Stimulated activated CD4-positive, alpha-beta T cell treated with anti-CD3 and anti-CD28 coated beads, TNF-alpha, amount 100 ng/mL, for 1 hour (primary cell): ENCODE measurements at places on chromosomes 3 and 15.
A peak's percentile ranks its signal among the peaks of the same experiment; 100 is the strongest.

DNA sequence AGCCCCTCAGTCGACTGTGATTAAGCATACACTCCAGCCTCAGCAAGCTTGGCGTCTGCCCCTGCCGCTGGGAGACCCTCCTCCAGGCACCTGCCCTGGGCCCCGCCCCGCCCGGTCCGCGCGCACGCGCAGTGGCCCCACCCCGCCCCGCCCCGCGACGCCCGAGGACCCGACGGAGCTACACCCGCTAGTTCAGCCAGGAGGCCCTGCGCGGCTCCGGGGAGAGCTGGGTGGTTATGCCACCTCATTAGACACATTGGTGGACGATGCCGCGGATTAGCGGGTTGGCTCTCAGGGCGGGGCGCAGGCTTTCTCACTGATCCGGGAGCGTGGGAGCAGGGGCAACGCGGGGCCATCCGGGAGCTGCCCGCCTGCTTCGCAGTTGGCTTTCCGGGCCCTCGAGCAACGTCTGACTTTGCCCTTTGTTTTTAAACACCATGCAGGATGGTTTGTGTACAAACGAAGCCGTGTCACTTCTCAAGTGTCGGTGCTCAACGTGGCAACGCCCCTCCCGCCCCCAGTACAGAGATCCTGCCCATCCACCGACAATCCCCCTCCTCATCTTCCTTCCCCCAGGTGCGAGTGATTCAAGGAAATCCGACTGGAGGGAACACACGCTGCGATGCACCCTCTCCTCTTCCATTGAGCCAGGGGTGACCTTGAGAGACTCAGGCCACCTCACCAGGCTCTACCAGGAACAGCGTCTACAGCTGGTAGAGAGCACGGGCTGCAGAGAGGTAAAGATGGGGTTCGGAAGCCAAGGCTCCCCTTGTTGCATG is 109.3 kb downstream of the SHQ1 start:
- DNase-seq, result peak; percentile 33

DNA sequence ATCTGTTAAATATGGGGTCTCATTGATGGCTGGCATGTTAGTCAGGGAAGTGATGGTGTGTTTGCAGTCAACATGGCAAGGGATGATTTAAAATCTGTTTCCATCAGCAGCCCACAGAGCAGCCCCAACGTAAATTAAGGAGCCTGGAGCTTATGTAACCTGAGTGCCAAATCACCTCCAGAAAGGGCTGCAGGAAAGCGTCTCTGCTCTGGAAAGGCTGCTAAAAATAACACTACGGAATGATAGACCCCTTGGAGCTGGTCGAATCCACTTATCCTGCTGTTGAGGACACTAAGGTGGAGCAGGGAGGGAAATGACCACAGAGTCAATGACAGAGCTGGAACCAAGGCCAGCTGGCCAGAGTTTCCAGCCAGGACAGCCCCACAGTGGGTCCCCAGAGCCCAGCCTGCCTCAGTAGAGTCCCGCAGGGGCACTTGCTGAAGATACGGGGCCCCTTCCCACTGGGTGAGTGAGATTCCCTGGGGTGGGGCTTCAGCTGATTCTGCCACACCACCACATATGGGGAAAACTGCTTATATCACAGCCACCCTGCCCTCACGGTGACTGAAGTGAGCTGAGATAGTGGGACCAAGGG is 63.5 kb downstream of the EPHB1 start:
- DNase-seq, result no peak

DNA sequence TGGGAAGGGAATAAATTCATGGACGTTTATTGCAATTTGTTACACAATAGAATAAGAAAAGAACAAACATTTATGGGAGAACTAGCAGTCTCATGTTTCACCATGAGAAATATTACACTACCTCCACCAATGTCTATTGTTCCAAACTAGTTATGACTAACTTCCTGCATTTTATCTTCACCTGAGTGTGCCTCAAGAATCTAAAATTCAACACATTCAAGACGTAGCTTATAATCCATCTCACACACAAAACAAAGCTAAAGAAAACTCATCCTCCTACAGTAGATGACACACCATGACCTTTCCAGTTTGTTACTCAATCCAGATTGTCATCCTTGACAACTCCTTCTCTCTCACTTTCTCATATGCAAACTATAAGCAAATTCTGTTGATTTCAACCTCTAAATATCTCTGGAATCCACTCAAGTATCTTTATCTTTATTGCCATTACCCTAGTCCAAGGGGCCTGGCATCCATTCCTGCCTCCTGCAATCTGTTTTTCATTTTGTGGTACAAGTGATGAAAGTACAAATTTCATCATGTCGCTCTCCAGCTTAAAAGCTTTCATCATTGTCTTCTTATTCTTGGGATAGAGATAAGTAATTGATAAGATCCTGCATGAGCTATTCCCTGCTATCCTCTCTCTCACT is 229.9 kb downstream of the NR2F2 start:
- no peak for DNase-seq

DNA sequence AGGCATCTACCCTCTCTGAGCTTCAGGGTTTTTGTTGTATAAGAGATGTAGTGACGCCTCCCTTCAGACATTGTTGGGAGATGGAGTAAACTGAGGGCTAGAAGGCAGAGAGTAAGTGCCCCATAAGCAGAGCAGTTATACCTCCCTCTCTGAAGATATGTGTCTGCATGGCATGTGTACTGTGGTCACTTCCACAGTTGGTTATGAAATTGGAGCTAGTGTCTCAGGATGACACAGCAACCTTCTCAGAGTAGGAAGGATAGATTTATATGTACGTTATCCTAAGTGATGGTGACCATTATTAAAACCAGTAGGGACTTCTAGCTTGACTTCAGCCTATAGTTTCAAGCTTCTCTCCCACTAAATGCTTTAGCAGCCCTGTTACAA is 17.9 kb downstream of the PXK start:
- DNase-seq, result no peak

DNA sequence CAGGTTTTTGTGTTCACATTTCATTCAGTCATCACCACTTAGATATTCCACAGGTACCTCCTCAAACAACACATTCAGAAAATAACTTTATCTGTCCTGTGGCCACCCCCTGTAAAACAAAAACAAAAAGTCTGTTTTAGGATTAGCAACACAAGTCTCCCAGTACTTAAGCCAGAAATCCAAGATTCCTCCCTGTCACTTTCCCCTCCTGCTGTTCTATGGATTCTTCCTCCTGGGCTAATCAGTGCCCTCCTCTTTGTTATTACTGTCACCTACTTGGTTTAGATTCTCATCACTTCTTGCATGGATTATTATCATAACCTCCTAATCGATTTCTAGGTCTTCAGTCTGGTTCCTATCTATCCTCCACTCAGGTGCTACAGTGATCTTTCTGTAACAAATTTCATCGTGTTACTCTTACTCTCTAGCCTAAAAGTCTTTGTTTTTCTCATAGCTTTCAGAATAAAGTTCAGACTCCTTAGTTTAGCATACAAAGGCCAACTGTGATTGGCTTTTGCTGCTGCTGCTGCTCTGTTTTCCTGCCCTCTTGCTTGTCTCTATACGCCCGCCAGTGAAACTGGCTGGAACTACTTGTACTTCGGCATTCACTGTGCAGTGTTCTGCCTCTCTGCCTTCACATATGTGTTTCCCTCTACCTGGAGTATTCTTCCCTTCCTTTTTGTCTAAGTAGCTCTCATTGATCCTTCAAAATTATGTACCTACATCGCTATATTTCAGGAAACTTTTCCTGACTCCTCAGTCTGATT is 32.2 kb downstream of the PPP2R3A start:
- DNase-seq, result no peak
